ENCODE measurements at places on chromosomes 5 and 9.

- no peak for DNase-seq
Observed at GRCh38 chr9:97934321-97935115, 3.5 kb downstream of the HEMGN start.

GRCh38 chr5:131776450-131776849 is 20.4 kb downstream of the FNIP1 start:
- no peak for DNase-seq

GRCh38 chr9:104094534-104095015 is 466 bp downstream of the SMC2 start:
- peak; percentile 69 for DNase-seq

GRCh38 chr9:33107762-33108161 is 31.3 kb upstream of the SMU1 start:
- DNase-seq, result no peak

DNA sequence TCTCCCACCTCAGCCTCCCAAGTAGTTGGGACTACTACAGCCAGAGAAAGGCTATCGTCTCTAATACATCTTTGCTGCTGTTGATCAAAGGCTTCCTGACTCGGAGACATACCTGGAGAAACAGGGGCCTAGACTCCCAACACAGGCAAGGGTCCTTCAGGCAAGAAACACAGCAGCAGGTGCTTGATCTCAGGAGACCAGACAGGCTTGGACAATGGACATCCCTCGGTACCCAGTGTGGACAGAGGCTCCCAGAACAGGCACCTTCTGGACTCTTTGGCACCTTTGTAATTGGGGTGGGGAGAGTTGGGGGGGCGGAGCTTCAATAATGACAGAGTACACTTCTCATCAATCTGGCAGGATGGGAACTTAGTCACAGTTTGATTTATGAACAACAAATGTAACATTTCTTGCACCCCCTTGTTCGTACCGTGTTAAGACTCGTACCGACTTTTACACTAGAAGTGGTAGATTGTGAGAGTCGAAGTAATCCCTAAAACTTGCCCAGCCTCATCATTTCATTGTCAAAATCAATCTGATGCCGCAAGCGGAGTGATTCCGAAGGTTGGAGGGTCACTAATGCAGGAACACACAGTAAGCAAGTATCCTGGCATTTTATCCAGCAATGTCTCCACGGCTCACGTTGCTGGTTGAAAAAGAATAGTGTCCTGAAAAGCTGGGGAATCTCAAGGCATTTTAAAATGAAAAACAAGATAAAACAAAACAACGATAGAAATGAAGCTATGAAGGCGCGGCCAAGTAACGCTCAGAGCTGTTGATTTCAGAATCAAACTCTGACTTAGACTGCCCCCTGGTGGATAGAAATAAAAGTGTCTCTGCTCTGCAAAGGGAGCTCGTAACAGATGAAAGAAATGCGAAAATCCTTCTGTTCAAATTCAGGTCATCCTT is 46.4 kb upstream of the STK32A start:
- DNase-seq, result peak; percentile 64

DNA sequence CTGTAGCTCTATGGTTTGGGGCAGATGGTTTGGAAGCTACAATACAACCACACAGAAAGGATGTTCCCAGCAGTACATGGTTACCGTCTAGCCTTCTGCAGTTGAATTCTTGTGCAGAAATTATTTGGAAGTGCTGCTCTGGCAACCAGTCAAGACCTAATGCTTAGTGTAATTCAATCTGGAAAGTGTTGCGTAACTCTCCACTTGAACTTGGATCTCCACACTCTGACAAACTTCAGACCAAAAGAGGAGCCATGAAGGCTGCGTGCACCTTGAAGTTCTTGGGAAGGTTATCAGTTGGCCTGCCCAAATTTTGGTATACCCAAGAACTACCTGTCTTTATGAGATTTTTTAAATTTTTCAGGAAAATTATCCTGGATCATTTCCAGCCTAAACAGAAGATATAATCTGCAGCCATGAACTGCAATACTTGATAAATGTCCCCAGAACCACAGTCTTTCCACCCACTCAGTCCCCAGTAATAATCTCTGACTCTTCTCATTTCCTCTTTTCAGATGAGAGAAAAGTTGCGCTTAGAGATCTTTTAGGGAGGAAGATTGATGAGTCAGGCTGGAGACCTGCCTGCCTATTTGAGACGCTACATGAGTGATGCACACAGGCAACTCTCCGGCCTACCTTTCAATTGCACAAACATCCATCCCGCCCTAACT is 159.9 kb downstream of the FANCC start:
- no peak for DNase-seq

- DNase-seq, result no peak
Observed at GRCh38 chr9:122349201-122349600, 21.6 kb upstream of the PTGS1 start.

- DNase-seq, result no peak
Observed at GRCh38 chr9:80085668-80086067, 513.9 kb downstream of the TLE4 start.

DNA sequence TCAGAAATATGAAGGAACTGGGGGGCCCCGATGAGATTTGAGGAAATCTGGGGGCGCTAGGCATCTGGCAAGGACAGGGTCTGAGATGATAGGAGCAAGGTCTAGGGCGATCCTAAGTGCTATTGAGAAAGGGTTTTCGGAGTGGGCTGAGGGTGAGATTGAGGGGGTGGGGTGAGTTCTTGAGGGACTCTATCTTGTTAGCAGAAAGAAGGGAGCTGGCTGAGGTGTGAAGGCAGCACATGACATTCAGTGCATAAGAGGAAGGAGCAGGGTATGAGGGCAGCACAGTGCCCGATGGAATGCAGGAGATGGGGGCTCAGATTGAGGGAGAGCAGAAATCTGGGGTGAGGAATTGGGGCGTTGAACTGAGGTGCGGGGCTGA is 640 bp downstream of the TRIM32 start:
- DNase-seq, result no peak

DNA sequence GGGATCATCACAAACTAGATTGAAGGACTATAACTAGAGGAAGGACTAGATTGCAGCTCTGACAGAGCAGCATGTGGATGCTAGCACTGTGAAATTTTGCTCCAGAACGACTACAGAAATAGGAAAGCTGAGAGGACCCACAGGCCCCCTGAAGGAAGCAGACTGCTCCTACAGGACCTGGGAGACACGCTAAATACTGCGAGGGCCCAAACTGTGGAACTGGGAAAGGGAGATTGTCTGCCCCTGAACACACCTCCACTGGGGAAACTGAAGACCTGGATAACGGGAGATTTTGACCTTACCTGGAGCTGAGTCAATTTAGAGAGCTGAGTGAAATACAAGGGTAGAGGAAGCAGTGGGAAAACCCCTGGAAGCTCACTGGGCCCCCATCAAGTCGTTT is 19.2 kb downstream of the TRIM36 start:
- DNase-seq, result no peak

GRCh38 chr5:68316469-68316868 is 100.9 kb downstream of the PIK3R1 start:
- DNase-seq, result no peak

DNA sequence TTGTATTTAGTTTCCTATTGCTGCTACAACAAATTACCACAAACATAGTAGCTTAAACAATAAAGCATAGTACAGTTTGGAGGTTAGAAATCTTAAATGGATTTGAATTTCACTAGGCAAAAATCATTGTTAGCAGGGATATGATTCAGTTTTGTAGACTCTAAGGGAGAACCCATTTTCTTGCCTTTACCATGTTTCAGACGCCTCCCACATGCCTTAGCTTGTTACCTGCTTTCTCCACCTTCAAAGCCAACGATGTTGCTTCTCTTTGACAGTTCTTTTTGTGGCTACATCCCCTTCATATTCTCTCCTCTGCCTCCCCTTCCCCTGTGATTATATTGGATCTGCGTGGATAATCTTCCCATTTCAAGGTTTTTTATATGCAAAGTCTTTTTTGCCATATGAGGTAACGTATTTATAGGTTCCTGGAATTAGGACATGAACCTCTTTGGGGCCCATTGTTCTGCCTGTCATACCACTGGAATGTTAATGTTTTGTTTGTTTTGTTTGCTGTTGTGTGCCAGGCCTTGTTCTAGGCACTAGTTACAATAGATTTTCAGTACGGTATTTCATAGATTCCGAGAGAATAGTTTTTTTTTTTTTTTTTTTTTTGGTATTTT is 54.1 kb downstream of the UHRF2 start:
- DNase-seq, result no peak

- DNase-seq, result no peak
Observed at GRCh38 chr9:133735415-133735775, 2.8 kb downstream of the SARDH start.

DNA sequence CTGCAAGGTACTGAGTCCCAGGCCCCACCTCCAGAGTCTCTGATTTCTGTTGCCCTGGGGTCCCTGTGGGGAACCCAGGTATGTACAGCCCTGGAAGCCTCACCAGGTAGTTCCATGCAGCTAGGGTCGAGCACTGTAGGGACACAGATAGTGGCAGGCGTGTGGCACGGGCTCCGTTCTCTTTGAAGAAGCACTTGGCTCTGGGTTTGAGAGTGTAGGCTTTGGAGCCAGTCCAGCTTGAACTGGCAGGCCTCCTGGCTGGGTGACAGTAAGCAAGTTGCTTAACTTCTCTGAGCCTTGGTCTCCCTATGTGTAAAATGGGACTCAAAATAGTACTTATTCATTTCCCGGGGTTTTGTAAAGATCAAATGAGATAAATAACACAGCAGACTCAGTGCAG is 5.6 kb downstream of the OLFM1 start:
- peak; percentile 64 for DNase-seq

- DNase-seq, result peak; percentile 43
Observed at GRCh38 chr5:137629646-137630045, 106.2 kb downstream of the KLHL3 start.

DNA sequence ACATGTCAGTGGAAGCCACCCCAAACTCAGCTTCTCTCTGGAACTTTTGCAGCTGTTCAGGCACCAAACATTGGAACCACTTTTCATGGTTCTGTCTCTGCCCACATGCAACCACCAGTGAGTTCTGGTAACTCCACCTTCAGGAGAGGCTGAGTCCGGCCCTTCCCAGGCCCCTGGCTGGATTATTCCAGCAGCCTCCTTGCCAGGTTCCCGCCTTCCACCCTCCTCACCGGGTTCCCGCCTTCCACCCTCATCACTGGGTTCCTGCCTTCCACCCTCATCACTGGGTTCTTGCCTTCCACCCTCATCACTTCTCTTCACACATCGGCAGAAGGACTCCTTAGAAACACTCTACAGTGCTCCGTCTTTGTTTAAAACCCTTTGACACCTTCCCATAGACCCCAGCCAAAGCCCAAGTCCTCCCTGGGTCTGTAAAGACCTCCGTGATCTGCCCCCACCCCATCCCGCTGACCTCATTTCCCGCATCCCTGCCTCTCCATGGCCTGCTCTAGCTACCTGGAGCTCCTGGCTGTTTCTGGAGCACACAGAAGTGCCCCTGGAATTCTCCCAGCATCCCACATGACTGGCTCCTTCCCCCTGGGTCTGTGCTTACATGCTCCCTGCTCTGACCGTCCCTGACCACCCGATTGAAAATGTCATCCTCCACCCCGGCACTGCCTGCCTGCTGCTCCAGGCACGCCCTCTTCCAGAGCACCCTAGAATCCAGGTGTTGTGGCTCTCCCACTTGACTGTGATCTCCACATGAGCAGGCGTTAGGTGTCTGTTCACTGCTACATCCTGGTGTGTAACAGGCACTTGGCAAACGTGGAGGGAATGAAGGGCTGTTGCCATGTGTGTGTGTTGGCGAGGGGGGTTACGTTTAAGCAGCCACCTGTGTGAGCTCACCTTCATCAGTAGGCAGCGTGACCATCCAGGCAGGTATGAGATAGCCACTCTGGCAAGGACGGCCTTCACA is 17.7 kb downstream of the ROPN1L start:
- no peak for DNase-seq

- DNase-seq, result peak; percentile 95
Observed at GRCh38 chr5:178120607-178121357, 7.5 kb downstream of the N4BP3 start.

Data from NCI-H2029 (cell line).